ENCODE measurements at places on chromosomes 3 and 15.

- peak; percentile 40 for DNase-seq
These were observed 1.7 kb downstream of the SLMAP start for GRCh38 chr3:57757642-57758297.

- no peak for DNase-seq
These were observed 15.3 kb downstream of the ZBTB47 start for GRCh38 chr3:42668793-42669217.

DNA sequence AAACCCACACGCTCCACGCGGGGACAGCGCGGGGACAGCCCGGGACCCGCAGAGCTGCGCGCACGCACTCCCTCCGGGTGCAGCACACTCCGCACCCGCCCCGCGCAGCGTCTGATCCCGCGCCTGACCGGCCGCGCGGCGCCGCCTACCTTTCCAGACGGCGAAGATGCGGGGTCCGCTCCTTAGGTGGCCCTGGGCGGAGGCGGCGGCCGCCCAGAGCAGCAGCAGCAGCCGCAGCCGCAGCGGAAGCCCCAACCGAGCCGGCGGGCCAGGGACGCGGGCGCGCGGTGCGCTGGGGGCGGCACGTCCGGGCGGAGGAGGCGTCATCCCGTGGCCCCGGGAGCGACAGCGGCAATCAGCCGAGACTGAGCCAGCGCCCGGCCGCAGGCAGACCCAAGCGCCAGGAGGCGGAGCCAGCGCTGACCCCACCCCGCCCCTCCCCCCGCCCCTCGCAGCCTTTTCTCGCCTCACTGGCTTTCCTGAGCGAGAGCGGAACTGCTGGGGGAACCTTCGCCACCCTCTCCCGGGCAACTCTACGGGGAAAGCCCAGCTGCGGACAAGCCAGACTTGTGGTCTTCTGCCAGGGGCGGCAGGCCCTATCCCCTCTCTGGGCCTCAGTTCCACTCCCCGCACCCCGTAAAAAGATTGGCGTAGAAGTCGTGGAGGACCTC lies at the start of gene SEMA7A:
Gene SEMA7A, minus strand, starts transcription at position 367 of the 671 bp plus-strand sequence. Its CDS starts 40 bp downstream, at position 327.
- DNase-seq: peak; percentile 92

- DNase-seq: no peak
These were observed 37.7 kb upstream of the SLC4A7 start for GRCh38 chr3:27521872-27522265.

- no peak for DNase-seq
These were observed 71.0 kb upstream of the MDFIC2 start for GRCh38 chr3:70383360-70383831.

DNA sequence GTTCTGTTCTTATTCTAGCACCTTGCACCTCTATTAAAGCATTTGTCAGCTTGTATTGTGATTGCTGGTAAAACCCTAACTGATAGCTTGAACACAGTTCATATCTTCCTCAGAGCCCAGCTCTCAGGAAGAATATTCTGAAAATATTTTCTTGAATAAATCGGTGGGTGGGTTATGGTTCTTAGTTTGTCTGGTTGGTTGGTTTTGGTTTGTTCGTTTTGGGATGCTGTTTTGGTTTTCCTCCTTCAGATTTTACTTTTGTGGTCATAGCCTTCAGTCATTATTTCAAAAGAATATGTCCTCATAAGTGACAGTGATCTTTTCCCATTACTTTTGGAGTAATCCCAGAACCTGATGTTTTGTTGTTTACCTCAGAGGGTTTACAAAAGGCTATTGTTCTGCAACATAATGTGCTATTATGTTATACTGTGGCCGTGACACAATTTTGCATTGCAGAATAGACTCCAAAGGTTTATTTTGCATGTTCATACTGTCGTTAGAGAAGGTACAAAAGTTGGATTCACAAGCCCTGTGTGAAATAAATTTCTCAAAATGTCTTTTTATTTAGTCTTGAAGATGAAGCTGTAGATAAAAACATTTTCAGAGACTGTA lies 2.7 kb upstream of the TMEM87A start:
- DNase-seq: no peak

GRCh38 chr3:177742273-177742672 lies 545.0 kb upstream of the TBL1XR1 start:
- DNase-seq: no peak

DNA sequence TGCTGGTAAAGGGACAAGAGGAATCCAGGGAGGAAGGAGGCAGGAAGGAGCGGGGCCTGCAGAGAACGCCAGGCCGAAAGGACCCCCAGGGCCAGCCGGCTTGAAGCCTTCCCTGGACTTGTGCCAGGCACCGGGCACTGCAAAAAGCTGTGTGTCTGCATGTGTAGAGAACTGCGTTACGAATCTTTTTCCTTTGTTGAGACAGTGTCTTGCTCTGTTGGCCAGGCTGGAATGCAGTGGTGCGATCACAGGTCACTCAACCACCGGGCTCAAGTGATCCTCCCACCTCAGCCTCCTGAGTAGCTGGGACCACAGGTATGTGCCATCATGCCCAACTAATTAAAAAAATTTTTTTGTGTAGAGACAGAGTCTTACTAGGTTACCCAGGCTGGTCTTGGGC lies 17.0 kb upstream of the MUC4 start:
- DNase-seq: peak; percentile 18

DNA sequence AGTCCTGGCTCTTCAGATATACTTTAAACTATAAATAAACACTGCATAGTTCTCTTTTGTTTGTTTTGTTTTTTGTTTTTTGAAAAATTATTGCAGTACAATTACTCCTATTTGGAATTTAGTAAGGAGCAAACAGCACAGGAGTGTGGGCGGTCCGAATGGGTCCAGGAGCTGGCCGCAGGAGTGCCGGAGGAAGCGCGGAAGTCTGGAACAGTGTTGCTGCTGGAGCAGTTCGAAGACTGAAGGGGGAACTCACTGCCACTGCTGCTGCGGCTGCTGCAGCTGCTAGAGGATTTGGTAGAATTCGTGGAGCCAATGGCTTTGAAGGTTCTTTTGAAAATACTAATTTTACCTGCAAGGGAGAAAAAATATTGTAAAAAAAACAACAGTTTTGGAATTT lies 329.9 kb downstream of the ZNF385D start:
- DNase-seq: no peak

DNA sequence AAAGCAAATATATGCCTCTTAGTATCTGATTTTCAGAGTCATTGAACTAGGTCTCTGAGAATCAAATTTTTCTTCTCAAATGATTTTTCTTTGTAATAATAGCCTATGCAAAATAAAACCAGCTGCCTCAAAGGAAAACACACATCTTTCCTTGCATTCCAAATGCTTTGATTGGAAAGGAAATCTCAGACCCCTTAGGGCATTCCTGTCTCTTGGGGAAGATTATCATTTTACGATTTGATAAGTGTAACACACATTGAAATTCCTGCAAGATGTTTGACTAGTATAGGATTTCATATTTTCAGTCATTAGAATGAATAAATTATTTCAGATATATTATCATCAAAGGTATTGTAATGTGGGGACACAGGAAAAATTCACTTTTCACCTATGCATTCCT lies 244.8 kb downstream of the EPHA6 start:
- DNase-seq: no peak

GRCh38 chr15:39357480-39358268 lies 223.2 kb upstream of the THBS1 start:
- DNase-seq: no peak

All from kidney tubule cell (primary cell).